COR-L47 (cell line): ENCODE measurements at places on chromosomes 3 and 15.

DNA sequence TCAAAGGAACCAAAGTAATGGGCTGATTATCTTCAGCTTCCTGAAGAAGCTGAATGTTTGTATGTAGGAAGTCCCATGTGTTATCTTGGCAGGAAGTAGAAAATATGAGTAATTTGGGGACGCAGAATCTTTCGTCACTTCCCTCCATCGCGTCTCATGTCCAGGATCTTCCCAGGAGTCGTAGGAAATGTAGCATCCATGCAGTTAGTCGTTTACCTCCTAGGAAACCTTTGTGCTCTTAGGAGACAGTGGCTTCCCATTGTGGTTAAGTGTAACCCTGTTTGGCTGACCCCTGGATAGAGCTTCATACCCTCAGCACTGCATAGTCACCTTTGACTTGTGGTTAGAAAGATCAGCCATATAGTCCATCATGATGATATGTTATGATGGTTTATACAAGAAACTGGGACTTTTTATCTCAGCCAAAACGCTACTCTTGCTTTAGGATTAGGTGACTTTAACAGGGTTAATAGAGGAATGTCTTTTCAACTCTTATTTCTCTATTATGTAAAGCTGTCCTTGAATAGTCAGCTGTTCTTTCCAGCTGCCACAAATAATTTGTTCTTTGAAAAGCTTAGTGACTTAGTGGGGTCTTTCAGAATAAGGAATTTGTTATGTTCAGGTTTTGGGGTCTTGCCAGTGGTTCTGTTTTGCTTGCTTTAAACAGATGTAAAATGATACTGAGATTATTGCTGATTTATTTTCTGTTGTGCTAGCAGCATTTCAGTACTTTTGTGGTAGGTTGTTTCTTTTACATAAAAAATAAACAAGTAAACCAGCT lies 92.2 kb downstream of the KLHL25 start:
- no peak for DNase-seq

- no peak for DNase-seq
Measured at GRCh38 chr3:32138545-32139104, 32.2 kb downstream of the GPD1L start.

DNA sequence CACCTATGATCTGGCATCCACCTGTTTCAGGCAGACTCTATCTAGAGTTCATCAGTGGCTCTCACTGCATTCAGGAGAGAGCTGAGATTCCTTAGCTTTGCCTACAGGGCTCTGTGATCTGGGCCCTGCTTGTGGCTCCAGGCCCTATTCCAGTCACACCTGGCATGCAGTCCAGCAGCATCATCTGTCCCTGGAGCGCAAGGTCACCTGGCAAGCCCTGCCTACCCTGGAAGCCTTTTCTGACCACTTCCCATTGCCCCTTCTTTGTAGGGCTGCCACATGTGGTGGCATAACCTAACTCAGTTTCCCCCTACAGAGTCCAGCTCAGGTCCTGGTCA lies 115.1 kb upstream of the PLXNA1 start:
- DNase-seq: no peak

- no peak for DNase-seq
Measured at GRCh38 chr3:123282461-123282860, 80.7 kb downstream of the SEC22A start.

- DNase-seq: peak; percentile 7
Measured at GRCh38 chr15:51888593-51889195, 59.2 kb downstream of the TMOD3 start.

DNA sequence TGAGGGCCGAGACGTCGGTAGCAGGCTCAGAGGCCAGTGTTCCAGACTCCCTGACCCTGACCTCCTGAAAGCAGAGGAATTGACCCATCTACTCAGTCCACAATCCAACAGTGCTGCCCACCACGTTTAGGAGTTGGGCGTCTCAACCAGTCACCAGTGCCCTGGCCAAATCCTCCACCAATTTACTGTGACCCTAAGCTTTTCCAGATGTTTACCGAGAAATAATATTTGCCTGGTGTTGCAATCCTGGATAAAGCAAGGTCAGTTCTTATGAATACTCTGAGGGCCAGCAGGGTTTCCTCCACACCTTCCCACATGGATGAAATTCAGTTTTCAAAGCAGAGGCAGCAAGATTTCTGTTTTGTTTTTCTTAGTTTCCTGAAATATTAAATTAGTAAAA lies 7.5 kb upstream of the APOD start:
- DNase-seq: no peak

DNA sequence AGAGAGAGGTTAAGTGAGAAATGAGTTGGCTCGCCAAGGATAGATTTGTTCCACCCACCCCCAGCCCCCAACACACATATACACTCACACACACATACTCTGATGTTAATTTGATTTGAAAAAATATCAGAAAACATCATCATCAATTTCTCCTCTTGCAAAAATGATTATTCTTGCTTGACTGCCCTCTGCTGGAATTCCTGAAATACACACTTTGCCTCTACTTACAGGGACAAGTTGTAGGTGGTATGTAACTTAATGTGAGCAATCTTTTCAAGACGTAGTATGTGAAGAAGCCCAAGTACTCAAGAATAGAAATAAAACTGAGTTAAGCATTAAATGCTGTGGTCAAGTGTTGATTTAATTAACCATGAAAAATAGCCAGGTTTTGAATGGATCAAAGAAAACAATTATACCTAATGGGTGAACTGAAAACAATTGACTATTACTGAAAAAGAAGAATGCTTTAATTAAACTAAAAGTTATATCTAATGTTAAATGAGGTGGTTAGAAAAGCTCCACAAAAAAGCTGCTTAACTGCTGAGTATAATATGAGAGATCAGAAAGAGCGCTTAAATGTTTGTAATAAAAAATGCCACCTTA lies 46.6 kb upstream of the MDFIC2 start:
- DNase-seq: no peak
